Heart left ventricle (tissue), 16 donors: ENCODE measurements at places on chromosomes 4 and X. TPM values are rescaled to one million over a fixed set of nuclear protein-coding genes. Genes with fewer than 3 reads are reported as not detected.

GRCh38 chr4:123402121-123402465, 5.5 kb downstream of the SPRY1 start:
- DNase-seq = no peak

- no peak for DNase-seq
These were observed 50.6 kb upstream of the ANKRD17 start for GRCh38 chr4:73309211-73309610.

DNA sequence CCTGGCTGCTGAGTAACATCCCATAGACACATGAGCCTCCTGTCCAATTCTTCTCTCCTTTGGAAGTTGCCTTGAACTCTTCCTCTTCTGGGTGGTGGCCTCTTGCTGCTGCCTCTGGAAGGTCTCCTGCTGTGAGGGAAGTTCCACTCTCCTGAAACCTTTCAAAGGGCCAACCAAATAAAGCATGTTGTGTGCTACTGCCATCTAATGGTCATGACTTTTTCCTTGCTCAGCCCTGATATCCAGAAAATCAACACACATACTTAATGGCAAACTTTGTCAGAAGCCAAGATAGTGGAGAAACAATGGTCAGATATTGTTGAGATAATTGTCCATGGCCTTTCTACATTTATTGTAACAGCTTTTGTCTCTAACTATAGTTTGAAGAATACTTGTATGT, 19.1 kb upstream of the ZXDA start:
- no peak for DNase-seq

GLOD5 gene
- total RNA-seq = not detected

GRCh38 chr4:113837397-113837796, 75.9 kb upstream of the CAMK2D start:
- DNase-seq = no peak

- DNase-seq = no peak
These were observed 130.3 kb downstream of the SCFD2 start for GRCh38 chr4:53235547-53235946.

GRCh38 chrX:136768469-136769084, 12.2 kb downstream of the ARHGEF6 start:
- DNase-seq = peak; percentile 25

NHSL2 gene
- total RNA-seq = 5.8 TPM

GRCh38 chrX:65696613-65697012, 29.2 kb downstream of the MSN start:
- no peak for DNase-seq

NPNT gene
- 3.6 TPM for total RNA-seq

DNA sequence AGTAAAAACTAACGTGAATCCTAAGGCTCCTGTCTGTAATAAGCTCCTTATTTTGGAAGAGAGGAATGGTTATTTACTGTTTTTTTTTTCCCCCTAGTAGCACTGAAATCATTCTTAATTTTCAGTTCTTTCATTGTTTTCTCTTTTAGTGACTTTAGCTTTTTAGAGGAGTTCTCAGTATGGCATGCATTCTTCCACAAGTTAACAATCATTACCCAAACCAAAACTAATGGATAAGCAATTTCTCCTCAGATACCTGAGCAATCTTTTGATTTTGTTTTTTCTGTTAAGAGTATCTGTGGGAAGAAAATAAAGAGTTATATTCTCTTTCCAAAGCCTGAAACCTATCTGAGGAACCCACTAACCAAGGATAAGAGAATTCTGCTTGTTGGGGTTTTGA, 16.7 kb upstream of the PPA2 start:
- no peak for DNase-seq

XAGE1B gene
- total RNA-seq = not detected

FAM9B gene
- total RNA-seq = not detected

- DNase-seq = no peak
These were observed 17.6 kb downstream of the FBXO8 start for GRCh38 chr4:174265916-174266315.

DNA sequence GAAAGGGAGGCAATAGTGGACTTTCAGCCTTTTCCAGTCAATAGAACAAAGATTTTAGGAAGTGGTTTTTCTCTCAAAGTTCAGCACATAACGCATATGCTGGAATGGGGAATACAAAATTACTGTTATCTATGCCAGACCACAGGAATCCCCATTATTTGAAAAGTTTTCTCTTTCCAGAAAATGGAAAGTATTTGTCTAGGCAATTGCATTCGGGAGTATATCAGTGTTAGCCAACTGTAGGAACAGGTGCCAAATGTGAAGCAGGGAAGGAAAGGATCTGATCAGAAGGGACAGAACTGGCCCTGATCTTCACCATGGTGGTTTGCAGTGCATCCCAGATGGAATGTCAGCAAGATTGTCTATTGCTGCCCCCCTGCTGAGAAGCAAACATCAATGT, 213.6 kb downstream of the CPE start:
- DNase-seq = no peak

FAM47A gene
- total RNA-seq = not detected

- DNase-seq = no peak
These were observed 838.3 kb downstream of the NLGN4X start for GRCh38 chrX:5390376-5390775.

CCSER1 gene
- 8.4 TPM for total RNA-seq

DNA sequence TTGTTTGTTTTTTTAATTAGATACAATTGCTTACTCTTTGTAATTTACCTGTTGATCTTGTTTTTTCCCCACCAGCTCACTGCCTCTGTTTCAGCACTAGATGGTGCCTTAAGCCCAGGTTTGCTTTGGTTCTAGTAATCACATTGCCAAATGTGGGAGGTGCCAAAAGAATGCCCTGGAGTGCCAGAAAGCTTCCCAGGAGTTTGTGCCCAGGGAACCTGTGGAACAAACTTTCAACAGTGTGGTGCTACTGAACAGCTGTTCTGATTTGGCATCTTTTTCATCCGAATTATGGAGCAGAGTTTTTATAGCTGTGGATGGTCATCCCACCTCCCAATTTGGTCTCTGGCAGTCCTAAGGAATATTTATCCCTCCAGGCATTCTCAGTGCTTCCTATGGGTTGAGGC, 1000.7 kb downstream of the STIM2 start:
- DNase-seq = no peak

DNA sequence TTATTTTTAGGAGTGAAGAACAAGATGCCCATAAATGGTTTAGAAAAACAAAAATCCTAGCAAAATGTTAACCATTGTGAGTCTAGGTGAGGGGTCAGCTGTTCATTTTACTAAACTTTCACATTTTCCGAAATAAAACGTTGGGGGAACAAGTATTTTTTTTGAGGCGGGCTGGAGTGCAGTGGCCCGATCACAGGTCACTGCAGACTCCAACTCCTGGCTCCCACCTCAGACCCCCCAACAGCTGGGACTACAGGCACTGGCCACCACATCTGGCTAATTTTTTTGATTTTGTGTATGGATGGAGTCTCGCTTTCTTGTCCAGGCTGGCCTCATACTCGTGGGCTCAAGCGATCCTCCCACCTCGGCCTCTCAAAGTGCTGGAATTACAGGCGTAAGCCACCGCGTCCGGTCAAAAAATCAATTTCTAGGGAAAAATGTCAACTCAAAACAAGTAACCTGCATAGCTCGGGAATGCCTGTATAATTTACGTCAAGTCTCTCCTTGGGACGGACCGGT, 742 bp upstream of the TAF1 start:
- no peak for DNase-seq
